Activated CD4-positive, alpha-beta memory T cell treated with anti-CD3 and anti-CD28 coated beads for 36 hours (primary cell): ENCODE measurements at places on chromosomes 11 and 22. TPM values are rescaled to one million over a fixed set of nuclear protein-coding genes. Genes with fewer than 3 reads are reported as not detected.
A peak's percentile ranks its signal among the peaks of the same experiment; 100 is the strongest.

GRCh38 chr22:25694196-25694907 is 47.6 kb upstream of the MYO18B start:
- DNase-seq, result no peak

DNA sequence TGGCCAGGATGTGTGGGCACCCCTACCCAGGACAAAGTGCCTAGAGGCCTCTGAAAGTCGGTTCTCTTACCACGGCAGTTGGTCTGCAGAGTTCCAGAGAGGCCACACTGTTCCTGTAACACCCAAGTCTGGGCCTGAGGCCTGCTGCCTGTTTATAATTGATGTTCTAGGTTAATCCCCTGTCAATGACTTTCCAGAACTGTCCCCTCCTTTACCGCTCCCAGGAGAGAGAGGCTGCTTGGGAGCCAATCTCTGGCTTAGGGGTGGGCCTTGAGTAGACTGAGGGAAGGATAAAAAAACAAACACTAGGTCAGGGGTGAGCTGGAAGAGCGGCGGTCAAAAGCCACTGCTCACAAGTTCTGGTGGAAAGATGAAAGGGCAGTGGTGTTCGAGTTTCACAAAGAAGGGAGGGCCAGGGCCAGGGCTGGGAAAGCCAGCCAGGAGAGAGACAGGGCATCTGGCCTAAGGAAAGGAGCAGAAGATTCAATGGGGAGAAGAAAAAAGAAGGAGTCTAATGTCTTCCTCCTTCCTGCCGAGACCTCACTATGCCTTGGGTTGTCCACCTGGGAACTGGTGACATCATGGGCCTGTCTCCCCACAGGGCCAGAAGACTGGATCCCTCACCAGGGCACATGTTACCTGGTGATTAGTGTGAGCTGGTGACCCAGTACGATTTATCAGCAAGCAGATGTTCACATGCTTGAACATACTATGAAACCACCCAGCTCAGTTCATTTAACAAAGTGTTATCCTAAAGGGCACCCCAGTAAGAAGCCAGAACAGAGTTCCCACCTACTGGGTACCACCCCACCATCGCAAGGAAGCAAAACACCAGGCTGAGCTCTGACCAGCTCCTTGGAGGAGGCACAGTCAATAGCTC is 50.2 kb downstream of the PC start:
- DNase-seq, result no peak

DNA sequence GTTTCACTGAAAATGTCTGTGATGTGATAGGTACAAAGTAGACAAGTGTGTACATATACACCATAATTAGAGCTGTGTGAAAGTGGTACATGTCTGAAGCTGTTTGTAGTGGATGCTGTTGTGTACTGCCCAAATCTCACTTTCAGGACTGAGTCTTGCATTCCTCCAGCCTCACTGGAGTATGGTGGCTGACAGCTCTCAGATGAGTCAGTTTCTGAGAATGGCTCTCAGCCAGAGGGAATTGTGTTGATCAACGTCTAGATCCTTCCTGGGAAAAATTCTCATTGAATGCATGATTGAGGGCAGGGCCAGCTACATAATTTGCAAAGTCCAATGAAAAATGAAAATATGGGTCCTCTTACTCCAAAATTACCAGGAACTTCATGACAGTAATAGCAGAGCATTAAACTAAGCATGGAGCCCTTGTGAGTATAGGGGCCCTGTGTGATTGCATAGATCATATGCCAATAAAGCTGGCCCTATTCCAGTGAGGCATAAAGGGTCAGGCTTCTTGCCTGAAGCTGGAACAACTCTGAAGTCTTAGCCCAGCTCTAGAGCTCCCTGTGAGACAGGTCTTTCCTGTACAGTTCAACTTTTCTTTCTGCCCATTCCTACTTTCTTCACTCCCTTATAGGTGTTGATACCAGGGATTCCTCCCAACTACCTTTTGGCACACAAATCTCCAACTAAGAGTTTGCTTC is 10.8 kb upstream of the CYP2R1 start:
- no peak for DNase-seq

- peak; percentile 20 for DNase-seq
Measured at GRCh38 chr11:133064152-133064877, 468.0 kb downstream of the OPCML start.

DNA sequence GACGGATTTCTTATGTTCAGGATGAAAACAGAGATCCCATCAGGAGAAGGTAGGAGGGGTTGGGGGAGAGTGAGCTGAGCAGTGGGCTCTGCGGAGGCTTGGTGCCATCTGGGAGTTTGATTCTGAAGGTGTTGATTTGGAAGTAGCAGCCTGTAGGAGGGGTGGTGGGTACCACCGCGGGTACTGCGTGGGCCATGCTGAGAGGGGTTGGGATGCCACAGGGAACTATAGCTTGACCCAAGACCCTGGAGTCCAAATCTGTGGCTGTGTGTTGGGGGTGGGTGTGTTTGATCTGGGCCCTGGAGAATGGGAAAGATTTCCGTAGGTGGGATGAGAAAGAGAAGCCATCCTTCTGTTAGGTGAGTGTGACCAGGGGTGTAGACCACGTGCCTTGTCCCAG is 5.0 kb downstream of the INCENP start:
- no peak for DNase-seq

DNA sequence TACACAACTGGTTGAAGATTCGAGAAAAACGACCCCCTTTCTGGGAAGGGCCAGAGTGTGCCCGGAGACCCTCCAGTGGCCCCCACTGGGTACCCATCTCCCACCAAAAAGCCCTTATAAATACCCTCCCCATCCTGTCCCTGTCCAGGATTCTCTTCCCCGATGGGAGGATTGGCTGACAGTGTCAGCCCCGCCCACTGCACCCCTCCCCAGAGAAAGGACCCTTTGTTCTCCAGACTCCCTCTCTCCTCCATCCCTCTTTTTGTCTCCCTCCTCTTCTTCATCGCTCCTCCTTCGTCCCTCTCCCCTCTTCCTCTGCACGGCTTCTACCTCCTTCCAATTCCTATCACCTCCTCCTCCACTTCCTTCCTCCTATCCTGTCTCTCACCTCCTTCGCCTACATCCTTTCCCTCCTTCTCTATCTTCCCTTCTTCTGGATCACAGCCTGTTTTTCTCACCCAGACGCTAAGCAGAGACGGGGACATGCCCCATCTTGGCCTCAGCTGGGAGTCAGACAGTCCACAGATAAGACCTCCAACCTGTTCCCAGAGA is 13.3 kb upstream of the MEN1 start:
- no peak for DNase-seq

DNA sequence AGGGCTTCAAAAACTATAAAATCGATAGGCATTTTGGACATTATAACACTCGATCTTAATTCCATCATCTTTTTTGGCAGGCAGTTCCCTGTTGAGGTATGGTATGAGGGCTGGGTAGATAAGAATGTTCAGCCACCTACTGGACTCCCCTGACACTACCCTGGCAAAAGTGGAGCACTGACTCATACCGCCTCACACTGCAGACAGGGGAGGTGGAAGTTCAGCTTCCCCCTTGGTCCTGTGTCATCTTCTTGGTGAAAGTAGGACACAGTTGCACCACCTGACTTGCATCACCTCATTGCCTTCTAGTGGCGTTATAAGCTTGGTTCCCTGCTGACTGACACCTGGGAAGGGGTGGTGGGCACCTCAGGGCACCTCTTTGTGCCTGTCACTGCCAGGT is 30.4 kb downstream of the PAAF1 start:
- peak; percentile 50 for DNase-seq

GRCh38 chr11:35047179-35047578 is 91.8 kb upstream of the CD44 start:
- DNase-seq, result peak; percentile 35

C11orf21 gene
- 8.2 TPM for total RNA-seq

RAB39A gene
- 0.29 TPM for total RNA-seq
